ENCODE measurements at places on chromosomes 2 and 18.

- DNase-seq = no peak
Observed at GRCh38 chr2:200174433-200175216, 131.9 kb upstream of the SPATS2L start.

GRCh38 chr18:39772155-39772919, 2182.7 kb upstream of the PIK3C3 start:
- DNase-seq = peak; percentile 33

DNA sequence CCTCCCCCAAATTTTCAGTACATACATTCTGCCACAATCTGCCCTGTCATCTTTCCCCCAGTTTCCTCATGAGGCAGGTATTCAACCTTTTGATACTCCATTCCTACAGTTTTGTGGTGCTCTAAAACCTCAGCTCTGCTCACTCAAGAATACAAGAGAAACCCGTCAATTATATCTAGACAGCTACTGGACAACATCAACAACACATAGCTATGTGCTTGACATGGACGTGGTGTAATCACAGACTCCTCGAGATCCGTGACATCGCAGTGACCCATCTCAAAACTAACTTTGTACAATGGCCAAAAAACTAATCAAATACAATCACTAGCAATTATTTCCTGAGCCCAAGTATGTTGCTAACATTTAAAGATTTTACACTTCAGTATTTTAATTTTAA, 23.6 kb downstream of the WDSUB1 start:
- no peak for DNase-seq

DNA sequence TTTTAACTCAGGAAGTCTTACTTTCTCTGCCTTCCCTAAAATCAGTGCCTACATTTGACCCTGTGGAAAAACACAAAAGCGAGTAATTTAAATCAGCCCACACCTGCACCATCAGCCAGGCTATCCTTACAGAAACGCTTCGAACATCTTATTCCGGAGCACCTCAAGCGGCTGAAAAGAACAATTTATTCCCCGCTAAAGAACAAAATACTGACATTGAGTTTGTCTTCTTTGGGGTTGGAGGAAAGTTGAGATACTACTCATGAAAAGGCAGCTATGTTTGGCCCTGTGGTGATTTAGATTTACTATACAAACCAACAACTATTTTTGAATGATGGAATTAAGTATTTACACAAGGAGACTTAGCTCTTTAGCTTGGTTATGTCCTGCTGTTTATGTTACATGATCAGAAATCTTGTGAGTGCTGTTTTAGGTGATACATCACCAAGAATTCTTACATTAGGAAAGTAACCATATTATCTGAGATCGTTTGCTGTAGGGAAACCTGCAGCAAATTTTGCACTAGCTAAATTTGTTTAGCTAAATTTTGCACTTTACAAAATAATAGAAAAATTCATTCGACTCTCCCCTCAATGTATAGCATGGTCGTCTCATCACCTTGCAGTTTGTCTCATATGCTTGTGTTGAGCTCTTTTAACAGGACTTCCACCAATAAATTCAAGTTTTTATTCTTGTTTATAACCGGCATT, 158.8 kb upstream of the SIX2 start:
- DNase-seq = no peak

GRCh38 chr2:126808929-126809328, 89.8 kb upstream of the TEX51 start:
- no peak for DNase-seq

- DNase-seq = no peak
Observed at GRCh38 chr2:128433911-128434550, 115.4 kb upstream of the HS6ST1 start.

DNA sequence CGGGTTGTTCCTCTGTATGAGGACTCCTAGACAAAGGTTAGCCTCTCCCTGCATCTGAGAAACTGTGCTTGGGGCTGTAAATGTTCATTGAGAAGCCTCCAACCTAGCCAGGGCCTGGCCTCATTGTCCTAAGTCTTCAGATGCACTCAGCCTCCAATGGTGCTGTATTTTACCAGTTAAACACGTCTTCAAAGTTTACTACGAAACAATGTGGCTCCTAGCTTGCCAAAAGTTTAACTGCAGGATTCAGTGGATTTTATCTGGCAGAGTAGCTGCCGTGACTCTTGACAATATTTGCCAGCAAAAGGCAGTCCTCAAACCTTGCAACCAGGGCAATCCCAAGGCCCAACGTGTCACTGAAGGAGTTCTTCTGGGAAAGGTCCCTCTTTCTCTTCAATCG, 1.1 kb downstream of the PID1 start:
- no peak for DNase-seq

- DNase-seq = no peak
Observed at GRCh38 chr2:114219456-114219855, 223.0 kb upstream of the DPP10 start.

GRCh38 chr18:51350081-51350480, 152.6 kb upstream of the MEX3C start:
- peak; percentile 4 for DNase-seq

DNA sequence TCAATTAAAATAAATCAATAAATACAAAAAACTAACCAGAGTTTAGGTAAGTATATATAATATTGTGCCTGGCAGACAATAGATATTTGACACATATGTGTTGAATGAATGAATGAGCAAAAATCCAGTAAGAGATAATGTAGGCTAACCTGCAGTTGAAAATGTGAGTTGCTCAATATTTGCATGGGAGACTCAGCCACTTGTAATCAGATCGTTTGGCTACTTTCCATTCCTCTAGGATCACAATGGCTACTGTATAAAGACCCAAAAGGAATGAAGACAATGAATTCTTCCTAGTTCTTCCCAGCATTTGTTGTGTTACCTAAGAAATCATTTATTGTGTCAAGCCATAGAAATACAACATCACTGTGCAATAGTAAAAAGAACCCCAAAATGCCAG, 25.3 kb downstream of the PIEZO2 start:
- no peak for DNase-seq

DNA sequence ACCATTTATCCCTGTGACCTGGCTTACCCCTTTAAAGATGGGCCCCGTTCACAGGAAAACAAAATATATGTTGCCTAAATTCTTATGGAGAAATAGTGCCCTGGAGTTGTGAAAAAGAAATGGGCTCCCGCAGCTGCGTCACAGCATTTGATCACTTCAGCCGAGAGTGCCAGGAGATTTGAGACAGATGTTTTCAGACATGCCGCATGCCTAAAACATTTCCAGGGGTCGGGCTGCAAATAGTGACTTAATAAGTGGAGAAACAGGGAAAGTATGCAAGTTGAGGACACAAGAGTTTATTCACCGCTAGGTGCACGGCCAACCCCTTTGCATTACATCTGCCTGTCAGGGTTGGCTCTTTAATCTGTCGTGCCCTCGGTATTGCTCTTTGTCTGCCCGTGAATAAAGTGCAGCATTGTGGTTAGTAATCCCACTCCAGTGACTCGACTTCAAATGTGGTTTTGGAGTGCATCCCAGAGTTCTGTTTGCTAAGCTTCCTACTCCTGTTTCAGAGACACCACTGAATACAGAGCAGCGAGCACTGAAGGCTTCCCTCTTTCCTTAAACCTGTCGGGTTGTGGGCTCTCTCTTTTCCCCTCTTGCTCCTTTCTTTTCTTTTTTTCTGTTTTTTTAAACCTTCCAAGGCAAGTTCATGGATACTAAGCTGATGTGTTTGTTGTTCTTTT, 187.5 kb downstream of the LTBP1 start:
- peak; percentile 91 for DNase-seq

- peak; percentile 73 for DNase-seq
Observed at GRCh38 chr2:144515696-144516410, 4.1 kb downstream of the ZEB2 start.

Data from kidney glomerular epithelial cell (primary cell).